ENCODE measurements at places on chromosomes 2 and 18.

DNA sequence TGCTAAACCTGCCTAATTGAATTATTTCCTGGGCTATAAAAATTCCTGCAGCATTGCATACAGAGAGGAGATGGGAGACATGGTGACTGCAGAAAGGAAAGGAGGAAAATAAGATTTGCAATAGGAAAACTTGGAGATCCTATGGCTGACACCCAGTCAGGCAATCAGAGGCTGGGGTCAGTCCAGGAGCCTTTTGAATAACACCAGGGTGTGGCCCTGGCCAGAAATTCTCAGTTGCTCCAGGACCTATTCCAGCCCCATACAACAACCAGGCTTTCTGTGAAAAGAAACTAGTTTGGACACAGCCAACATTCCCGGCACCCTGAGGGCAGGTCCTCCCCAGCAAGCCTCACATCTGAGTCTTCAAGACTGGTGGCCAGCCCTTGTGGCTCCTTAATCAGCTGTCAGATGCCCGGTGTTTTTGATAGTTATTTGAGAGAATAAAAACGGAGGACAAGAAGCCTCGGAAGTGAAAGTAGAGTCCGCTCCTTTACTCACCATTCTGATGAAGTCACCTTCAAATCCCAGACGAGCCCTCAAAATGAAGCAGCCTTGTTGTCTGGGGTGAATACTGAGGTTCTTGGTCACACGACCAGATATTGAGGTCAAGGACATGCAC is 31.1 kb upstream of the GMCL1 start:
- peak; percentile 82 for DNase-seq

GRCh38 chr18:54958704-54959625 is at the start of gene CCDC68:
TSS of gene CCDC68 (minus strand) at chr18:54959461. CDS start at chr18:54942791, 16,670 bp downstream.
- DNase-seq = peak; percentile 54

- peak; percentile 62 for DNase-seq
These were observed 1.6 kb downstream of the WDFY1 start for GRCh38 chr2:223943561-223944008.

DNA sequence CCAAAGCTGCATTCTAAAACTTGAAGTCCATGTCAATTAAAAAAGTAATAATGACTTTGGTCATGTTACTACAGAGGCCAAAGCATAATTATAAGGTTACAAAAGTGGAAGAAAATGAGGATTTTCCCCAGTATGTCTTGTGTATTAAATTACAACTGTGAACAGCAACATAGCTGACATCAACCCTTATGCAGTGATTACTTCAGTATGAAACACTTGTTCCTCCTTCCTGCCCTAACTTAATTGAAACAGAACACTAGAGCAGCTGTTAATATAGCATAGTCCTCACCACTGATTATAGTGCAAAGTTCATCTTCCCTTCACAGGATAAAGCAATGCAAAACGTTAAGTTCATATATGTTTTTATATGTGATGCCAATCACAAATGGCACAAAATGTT is 29.9 kb downstream of the EPB41L3 start:
- DNase-seq = no peak

DNA sequence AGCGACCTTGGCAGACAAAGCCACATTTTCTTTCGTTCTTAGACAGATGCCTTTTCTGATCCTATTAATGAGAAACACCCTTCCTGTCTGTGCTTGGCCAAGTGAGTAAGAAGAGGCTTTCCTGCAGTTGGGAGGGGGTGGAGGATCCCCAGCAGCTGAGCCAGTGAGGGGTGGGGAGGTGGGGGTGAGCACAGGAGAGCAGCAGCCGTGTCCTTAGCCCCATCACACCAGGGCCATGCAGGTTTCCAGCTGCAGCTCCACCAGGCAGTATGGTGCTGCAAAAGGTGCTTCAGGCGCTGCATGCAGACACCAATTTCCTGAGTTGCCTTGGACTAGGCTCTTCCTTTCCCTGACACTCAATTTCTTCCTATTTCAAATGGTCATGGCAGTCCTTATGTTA is 123.3 kb upstream of the SIX2 start:
- no peak for DNase-seq

DNA sequence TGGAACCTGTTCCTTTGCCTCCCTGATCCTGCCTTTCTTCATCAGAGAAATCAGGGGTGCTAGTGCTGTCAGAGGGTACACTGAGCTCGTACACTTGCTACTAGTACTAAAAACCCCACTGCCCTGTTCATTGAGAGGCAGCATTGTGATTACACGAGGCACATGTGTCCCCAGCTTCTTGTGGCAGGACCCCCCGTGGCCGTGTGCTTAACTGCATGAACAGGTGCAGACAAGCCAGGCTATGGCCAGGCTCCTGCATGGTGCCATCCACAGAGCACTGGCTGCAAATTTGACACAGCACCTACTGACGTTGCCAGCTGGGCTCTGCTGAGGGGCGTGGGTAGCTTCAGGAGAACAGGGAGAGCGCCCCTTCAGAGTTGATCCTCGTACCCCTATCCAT is 248.4 kb downstream of the GLI2 start:
- DNase-seq = no peak

DNA sequence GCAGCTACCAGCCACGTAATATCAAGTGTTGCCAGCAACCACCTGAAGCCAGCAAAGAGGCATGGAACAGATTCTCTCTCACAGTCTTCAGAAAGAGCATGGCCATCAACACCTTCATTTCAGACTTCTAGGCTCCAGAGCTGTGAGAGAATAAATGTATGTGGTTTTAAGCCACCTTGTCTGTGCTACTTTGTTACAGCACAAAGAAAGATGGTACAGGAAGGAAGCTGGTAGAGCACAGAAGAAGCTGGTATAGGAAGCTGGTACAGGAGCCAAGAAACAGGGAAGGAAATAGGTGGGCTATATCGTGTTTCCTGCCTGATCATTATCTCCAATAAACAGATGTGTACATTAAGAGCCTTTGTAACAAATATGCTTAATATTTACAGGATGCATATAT is 217.4 kb downstream of the DPP10 start:
- DNase-seq = no peak

DNA sequence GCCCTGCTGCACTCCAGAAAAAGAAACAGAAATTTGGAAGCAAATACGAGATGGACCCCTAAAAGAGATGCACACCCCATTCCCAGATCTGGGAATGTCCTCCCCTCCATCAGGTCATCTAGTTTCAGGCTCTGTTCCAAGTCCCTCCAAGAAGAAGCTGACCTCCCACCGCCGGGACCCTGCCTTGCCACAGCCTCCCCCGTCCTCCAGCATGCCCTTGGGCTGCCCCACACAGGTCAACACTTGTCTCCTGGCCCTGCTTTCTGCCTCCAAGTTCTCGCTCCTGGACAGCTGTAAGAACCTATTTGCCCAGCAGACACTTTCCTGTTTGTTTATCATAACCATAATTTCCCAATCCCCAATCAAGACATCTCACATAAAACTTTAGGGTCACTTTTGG is 2.0 kb downstream of the ASPRV1 start:
- no peak for DNase-seq

DNA sequence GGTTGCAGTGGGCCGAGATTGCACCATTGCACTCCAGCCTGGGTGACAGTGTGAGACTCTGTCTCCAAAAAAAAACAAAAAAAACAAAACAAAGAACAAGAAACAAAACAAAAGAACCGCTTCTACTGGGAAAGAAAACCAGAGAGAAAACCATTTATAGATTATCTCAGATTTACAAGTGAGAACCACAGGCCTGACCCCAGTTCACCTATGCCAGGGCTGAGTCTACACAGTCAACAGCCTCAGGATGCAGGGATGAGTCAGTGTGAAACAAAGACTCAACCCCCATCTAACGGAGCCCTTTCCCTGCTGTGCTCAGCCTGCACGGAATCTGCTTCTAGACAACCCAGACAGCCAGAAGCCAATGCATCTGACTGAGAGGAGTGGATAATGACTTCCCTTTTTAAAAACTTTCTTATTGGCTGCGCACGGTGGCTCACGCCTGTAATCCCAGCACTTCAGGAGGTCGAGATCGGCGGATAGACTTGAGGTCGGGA is 25.5 kb upstream of the YWHAQ start:
- DNase-seq = peak; percentile 97

GRCh38 chr18:69727912-69728572 is 219.6 kb downstream of the CD226 start:
- DNase-seq = peak; percentile 82

DNA sequence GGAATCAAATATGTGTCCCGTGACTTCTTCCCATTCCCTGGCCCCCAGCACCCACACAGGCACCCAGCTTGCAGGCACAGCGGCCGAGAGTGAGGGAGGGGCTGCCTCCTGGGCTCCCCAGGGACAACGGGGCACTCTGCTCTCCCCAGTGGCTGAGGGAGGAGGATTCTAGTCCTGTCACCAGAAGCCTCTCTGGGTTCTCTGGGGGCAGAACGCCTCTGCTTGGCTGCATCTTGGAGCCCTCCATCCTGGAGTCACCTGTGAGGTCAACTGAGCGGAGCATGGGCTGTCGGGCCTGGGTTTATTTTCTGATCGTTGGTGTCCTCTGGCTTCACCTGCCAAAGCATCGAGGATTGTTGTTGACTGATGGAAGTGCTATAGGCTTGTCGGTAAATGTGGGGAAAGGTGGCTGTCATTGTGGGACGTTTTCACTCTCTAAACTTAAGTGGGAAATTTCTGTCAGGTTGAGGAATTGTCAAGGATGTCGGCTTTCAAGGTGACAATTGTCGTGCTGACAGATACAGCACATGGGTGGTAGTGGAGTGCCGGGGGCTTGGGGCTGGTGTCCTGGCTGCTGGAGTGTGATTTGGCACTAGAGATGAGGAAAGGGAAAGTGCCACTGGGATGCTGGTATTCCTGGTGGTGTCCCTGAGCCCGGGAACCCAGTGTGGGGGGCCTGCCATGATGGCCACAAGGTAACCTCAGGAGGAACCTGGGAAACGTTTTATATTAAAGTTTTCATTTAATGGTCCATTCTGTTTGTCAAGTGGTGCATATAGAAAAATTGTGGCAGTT is 13.6 kb downstream of the SH3RF3 start:
- DNase-seq = no peak

DNA sequence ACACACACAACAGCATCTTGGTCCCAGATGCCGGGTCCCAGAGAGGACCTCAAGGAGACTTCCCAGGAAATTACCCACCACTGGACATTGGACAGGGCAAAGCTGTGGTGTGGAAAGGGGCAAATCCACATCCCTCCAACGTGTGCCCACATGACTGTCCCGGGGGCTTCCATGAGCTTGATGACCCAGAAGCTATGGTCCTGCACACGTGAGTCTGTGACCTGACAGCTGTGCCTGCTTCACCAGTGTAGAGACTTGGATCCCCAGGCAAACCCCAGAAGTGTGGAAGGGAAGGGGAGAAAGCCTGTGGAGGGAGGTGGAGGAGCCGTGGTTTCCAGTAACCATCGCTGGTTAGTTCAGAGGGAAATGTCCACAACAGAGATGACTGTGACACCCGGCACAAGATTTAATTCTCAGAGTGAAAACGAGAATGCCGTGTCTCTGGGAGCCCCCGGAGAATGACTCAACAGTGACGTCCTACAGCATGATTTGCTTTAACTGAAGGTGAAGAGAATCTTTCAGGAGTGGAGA is 19.1 kb upstream of the GPR55 start:
- DNase-seq = no peak

GRCh38 chr18:78625847-78626246 is 353.8 kb upstream of the SALL3 start:
- DNase-seq = no peak

DNA sequence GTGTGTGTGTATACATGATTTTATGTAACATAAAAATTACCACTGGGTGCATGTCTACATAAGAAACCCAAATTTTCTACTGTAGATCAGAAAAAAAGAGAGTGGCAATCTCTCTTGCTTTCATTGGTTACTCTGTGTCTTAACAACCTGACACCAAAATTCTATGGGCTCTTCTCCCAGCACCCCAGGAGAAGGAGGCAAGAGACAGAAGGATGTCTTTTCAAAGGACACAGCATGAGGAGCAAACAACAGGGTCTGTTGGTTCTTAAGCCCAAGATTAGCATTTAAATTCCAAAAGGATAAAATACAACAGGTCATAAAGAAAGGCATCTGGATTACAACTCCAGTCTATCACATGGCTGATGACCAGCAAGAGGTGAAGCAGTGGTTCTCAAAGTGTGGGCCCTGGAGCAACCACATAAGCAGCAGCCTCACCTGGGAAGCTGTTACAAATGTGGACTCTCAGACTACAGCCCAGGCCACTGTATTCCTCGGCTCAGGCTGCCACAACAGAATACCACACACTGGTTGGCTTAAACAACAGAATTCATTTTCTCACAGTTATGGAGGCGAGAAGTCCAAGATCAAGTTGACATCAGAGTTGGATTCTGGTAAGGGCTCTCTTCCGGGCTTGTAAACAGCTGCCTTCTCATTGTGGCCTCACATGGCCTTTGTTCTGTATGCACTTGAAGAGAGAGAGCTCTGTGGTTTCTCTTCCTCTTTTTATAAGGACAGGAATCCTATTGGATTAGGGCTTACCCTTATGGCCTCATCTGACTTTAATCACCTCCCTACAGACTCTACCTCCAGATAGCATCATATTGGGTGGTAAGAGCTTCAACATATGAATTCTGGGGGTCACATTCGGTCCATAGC is 79.8 kb upstream of the RNF152 start:
- no peak for DNase-seq

DNA sequence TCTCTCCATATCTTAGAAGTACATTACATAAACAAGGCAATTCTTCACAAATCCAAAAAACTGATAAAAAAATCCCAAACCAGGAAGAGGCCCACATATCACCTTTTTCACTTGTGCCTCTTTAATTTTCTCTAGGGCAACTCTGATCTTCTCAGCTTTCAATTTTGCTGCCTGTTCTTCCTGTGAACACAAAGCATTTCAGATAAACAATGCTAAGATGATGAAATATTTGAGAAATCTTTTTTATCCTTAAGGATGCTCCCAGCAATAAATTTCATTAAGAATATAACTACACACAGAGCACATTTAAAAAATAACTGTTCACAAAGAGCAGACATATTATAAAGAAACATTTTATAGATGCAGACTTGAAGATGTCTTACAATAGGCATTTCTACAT is 73.4 kb downstream of the RAPH1 start:
- DNase-seq = peak; percentile 24

GRCh38 chr2:177397481-177398289 is 5.1 kb downstream of the AGPS start:
- peak; percentile 93 for DNase-seq

DNA sequence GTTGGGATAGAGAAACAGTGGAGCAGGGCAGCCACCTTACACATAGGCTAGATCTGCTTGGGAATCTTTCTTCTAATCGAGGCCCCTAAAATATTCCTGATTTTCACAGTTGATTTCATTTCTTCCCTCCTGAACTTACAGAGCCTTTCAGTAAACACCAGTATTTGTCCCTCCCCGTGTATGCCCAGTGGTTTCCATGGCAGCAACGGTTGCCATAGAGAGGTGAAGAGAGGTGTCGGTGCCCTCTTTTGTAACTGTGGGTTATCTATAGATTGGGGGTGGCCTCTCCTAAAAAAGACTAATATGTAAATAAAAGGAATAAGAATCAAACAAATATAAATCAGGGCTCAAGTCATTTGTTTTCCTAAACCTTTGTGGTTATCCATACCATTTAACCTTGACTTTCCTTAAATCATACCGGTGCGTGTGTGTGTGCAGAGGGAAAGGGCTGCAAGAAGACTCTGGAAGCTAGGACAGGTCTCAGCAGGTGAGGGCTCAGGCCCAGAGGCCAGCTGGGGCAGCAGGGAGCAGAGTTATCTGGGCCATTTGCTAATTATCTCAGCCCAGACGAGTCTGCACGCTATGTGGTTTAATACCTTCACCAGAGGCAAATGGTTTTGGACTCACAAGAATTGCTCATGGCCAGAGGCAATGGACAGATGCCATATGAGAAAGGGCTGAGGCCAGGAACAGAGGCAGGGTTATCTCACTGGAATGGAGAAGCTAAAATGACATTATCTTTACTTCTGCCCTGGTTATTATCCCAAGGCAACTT is 35.5 kb downstream of the LIPG start:
- no peak for DNase-seq

GRCh38 chr2:84132370-84132769 is 326.7 kb downstream of the SUCLG1 start:
- no peak for DNase-seq
